ENCODE measurements at places on chromosomes 16 and 17.

GRCh38 chr17:37043201-37043600 lies 94.4 kb downstream of the AATF start:
- DNase-seq = no peak

DNA sequence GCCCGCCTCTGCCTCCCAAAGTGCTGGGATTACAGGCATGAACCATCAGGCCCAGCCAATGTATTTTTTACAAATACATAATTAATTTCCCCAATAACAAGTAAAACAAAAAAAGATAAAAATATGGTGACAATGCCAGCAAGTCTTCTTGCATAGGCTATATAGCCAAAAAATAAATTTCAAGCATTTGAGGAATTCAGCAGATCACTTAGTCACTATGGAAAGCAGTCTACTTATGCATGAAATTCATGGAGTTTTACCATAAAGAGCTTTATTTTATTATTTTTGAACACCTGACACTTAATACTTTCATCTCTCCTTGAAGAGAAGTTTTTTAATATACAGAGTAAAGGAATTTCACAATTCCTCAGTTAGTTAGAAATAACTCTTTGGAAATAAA lies 56.4 kb downstream of the BRIP1 start:
- no peak for DNase-seq

DNA sequence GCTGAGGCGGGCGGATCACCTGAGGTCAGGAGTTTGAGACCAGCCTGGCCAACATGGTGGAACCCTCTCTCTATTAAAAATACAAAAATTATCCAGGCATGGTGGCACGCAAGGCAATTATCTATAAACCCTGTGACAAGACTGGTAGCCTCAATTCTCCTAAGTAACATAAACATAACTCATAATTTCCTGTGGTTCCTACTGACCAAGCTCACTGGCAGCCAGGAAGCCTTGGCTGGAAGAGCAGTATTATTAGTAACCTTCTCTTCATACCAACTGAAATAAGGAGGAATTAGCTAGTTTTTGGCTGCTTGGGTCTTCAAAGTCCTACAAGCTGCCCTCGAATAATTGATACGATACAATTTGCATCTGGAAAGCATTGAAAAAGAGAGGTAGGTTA lies 31.6 kb upstream of the LRRC37A3 start:
- no peak for DNase-seq

DNA sequence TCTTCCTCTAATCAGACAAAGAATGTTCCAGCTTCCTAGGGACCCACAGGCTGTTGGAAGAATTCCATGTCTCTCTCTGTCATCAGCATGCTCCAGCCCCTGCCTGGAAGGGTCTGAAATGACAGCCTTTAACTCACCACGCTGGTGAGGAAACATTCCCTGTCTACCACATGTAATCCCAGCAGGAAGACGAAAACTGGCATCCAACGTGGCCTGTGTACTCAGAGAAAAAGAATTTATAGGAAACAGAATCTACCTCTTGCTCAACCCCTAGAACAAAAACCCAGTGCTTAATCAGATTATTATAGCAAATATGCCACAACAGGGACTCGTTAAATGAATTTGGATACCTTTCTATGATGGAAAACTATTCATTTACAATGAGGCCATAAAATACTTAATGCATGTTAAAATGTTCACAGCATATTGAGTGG lies 147.3 kb upstream of the FOXF1 start:
- DNase-seq = no peak

GRCh38 chr16:4317532-4318450 lies 1.9 kb downstream of the GLIS2 start:
- DNase-seq = peak; percentile 71

DNA sequence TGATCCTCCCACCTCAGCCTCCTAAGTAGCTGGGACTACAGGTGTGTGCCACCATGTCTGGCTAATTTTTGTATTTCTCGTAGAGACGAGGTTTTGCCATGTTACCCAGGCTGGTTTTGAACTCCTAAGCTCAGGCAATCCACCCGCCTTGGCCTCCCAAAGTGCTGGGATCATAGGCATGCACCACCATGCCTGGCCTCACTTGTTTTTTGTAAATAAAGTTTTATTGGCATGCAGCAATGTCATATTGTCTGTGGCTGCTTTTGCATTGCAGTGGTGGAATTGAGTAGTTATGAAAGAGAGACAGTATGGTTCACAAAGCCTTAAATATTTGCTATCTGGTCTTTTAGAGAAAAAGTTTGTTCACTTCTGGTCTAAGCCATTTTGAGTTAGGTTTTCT lies 124.7 kb downstream of the PRKCA start:
- DNase-seq = no peak

GRCh38 chr17:81165246-81166032 lies at the start of gene PVALEF:
Gene PVALEF, plus strand, starts transcription at chr17:81165507. Its CDS starts 15,720 bp downstream, at chr17:81181227.
- no peak for DNase-seq

Data from upper lobe of right lung (tissue), 1 donor.